ENCODE measurements at places on chromosomes 6 and 20.

DNA sequence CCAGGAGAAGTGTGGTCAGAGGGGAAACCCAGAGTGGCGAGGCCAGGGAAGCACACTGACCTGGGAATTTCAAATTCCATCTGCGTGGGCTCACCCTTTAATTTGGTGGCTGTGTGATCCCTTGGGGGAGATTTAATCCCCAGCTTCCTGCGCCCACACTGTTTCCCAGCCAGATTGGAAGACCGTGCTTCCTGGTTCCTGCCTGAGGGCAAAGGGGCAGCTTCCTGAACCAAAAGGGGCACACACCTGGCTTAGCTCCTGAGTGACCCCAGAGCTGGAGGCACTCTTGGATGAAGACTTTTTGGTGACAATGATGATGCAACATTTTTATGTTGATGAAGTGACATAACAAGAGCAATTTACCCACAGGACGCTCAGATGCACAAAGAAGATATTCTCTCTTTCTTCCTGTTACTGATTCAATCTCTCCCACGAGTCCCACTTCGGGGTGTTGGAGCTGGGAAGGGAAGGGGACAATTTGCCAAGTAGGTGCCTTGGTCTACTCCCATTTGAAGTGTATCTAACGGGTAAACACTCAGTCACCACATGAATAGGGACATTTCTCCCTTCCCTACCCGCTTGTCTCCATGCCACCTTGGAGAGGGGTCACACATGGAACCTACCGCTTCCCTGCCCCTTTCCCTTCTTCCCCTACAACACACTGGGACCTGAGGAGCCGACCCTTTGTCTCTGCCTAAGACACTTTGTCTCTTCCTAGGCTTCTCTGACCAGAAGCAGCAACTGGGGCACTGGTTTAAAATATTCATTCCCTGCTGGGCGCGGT lies 28.6 kb upstream of the CDKN1A start:
- no peak for DNase-seq

DNA sequence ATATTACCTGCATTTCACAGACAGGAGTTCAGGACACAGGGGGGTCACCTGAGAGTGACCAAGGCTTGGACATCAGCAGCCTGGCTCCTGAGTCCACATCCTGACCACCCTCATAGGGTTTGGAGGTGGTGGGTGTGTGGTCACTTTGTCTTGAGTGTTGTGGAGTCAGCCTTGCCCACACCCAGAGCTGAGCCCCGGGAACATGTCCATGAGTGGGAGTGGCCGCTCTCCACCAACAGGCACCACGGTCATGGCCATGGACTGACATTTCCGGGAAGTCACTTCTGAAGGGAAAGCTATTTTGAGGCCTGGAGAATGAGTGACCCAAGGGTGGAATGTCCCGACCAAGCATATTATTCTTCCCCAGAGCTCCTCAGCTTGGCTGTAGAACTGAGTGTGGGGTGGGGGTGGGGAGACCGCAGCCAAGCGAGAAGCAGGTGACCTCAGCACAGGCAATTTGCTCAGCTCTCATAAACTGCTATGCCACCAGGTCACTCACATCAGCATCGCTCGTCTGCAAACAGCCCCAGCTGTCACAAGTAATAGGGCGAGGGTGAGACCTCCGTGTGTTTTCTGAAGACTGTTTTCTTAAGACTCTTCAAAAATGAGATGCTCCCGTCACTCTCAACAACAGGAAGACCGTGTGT lies 348.6 kb upstream of the CDH4 start:
- DNase-seq, result no peak

- peak; percentile 46 for DNase-seq
These were observed 50.1 kb upstream of the SLC32A1 start for GRCh38 chr20:38674092-38674764.

GRCh38 chr6:38570750-38571149 lies 69.0 kb downstream of the BTBD9 start:
- no peak for DNase-seq

DNA sequence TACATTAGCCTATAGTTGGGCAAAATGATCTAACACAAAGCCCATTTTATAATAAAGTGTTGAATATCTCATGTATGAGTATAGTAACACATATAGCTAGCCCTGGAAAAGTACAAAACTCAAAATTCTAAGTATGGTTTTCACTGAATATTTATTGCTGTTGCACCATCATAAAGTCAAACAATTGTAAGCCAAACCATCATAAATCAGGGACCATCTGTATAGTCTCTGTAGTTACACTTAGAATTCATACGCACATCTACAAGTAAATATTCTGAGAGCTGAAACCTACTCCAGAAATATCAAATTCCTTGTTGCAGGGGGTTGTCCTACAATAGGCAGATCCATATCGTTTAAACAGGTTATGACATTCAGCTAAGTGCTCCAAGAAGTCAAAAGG lies 817.3 kb downstream of the BCKDHB start:
- DNase-seq, result no peak

DNA sequence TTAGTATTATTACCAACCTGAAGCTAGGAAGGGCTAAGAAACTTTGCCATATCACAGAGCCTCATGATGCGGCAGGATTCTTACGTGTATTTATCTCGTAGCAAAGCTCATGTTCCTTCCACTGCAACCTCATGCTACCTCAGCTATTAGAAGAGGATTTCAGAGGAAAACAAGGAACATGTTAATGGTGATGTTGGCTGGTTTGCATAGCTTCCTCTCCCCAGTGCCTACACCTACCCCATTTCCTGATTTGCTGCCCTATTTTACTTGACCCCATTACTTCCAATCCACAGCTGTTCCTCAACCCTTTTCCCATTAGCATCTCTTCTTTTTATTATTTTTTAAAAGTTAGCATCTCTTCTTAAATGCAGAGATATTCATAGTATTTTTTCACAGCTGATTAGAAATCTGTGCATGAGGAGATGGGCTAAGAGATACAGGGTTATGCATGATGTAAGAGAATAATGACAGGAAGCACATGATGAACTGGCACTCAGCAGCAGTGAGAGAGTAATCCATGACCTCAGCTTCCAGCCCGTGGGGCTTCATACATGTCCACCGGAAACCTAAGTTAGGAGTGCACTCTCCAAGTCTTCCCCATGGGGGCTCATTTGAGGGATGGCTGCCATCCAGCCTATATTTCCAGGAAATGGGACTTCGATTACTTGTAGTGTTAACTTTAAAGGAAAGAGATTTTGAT lies 106.1 kb upstream of the ASF1A start:
- DNase-seq, result no peak

- DNase-seq, result no peak
These were observed 8.4 kb upstream of the ZBTB24 start for GRCh38 chr6:109491207-109491938.

DNA sequence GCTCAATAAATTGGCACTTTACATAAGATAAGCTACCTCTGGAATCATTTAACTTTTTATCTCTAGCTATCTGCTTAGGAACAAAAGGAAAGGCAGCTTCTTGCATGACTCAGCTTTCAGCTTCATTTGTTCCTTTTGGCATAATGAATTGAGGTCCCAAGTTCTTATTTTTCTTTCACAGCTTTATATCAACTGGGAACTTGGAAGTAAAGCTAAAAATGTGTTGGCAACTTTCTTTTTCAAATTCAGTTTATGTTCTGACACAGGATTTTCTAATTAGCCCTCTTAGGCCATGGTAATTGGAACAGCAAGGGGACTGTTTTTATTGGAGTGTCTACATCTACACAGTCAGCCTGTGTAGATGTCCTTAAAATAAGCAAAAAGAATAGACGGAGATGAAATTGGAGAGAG lies 55.2 kb upstream of the MRAP2 start:
- no peak for DNase-seq

- DNase-seq, result no peak
These were observed 13.6 kb upstream of the ZBTB9 start for GRCh38 chr6:33440649-33441309.

DNA sequence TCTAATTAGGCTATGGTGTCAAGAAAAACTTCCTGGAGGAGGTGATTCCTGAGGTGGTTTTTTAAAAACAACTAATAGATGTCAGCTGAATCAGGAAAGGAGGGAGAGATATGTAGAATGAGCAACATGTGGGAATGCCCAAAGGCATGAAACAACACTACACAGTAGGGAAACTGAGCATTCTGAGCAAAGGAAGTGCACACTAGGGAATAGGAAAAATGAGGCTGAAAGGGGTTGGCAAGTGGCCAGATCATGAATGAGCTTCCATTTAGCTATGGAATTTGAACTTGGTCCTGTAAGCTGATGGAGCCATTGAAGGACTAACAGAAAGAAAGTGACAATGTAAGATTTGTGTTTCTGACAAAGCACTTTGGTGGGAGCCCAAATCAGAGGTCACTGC lies 16.9 kb upstream of the SLC35F1 start:
- DNase-seq, result no peak

GRCh38 chr20:59151820-59152219 lies 11.8 kb upstream of the ZNF831 start:
- DNase-seq, result no peak

- no peak for DNase-seq
These were observed 173.3 kb downstream of the PTPRK start for GRCh38 chr6:128347123-128347522.
